ENCODE measurements at places on chromosomes 7 and 10.
A peak's percentile ranks its signal among the peaks of the same experiment; 100 is the strongest.

GRCh38 chr7:36021367-36021766, 131.7 kb upstream of the EEPD1 start:
- peak; percentile 15 for DNase-seq

GRCh38 chr10:131094527-131095312, 216.8 kb downstream of the TCERG1L start:
- no peak for DNase-seq

- no peak for DNase-seq
Measured at GRCh38 chr7:134690614-134691504, 44.2 kb downstream of the BPGM start.

DNA sequence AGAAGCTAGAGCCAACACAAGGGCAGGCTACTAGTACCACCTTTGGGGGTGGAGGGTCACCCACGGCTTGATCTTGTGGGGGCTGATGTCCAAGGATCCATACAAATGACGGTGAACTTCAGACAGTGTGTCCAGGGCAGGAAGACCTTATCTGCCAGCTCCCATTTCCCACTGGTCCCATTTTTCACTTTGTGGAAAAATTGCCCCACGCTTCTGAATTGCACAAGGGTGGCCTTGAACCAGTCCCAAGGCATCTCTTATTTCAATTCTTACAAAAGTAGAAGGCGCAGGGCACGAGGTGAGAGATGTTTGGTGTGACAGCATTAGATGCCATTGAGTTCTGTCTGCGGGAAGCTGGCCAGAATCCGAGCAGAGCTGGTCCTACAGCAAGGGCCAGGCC, 252.7 kb upstream of the CELF2 start:
- DNase-seq, result no peak

DNA sequence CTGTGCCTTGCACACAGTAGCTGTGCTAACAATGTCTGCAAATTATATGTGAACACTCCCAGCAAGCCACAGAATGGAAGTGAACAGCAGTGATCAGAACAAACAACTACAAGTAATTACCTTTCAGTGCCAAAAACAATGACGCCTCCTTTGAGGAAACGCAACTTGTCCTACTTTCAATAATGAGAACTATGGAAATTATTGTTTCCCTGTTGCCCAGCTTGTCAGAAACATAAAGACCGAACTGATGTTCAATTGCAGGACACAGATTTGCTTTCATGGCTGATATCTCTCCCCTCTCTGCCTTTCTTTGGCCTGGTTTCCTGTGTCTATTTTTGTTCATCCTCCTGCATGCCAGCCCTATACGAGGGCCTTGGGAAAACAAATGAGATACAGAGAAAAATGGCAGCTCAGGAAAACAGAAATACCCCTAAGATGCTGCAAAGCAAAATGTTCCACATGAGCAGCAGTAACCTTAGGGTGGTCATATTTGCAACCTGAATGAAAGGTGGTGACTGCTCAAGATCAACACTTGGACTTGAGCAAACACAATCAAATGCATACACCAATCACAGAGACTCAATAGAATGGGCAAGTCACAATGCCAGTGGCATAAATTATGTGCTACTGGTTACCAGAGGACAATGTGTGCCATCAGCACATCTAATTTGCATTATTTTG, 26.8 kb downstream of the COBL start:
- DNase-seq, result no peak

DNA sequence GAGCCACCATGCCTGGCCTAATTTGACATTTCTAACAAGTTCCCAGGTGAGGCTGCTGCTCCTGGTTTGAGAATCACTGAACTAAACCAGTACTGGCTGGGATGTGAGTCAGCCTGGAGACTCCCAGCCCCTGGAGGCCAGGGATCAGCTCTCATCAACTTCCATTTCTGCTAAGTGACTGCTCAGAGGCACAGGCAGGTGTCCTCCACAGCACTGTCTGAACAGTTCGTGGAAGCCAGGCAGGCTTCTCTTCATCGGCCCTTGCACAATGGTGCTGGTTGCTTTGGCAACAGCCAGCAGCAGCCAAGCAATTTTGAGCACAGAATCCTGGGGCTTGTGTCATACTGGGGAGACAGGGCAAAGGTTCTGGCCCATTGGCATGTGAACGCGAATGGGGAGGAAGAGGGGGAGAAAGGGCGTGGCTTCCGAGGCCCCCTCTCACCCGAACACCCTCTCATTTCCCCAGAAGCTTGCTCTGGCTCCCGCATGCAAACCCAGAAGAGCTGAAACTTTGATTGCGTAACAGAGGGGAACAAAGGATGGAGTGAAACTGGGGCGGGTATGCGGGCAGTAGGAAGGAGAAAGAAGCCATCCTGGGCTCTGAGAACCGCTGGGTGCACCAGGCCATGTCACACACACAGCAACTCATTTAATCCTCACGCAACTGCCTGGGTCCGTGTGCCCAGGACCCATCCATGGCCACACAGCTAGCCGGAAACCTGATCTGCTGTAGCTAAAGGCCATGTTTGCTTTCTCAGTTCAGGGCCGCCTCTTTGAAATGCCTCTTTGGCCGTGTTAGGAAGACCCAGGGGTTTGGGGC, 9.0 kb upstream of the POR start:
- no peak for DNase-seq

DNA sequence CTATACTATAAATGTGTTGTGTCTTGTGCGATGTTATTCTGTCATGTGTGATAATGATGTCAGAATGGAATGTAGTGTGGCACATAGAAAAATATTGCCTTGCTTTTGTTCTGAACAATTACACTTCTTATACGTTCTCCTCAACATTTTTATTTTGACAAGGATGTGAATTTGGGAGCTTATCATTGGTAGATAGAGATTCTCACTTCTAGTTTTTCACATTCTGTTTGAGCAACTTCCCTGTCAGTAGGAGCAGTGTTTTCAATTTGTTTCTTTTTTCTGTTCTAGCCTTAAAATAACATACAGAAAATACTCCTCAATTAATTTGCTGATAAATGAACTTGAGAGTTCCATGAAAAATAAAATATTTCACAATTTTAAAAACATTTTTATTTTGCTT, 17.6 kb downstream of the SUN3 start:
- no peak for DNase-seq

DNA sequence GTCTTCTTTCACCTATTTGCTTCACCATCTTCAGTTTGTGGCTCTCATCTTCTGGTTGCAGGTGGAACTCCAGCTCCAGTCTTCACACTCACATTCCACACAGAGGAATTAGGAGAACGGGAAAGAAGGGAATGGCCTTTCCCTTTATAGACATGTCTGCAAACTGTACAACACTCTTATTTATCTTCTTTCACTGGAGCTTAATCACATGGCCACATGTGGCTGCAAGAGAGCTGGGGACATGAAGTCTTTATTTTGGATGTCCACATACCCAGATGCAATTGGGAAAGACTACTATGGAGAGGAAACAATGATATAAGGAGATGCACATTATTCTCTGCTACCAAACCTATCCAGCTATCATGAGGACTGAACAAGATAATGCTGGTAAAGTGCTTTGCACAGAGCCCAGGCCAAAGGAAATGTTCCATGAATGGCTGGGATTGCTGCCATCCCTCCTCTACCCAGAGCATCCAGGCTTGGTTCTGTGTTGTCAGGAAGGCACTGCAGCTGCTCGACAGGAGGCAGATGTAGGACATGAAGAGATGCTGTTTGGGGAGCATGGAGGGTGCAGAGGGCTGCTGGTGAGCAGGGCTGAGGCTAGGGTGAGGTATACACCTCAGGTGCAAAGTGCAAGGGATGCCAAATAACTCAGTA, 183.8 kb upstream of the TBX20 start:
- no peak for DNase-seq

DNA sequence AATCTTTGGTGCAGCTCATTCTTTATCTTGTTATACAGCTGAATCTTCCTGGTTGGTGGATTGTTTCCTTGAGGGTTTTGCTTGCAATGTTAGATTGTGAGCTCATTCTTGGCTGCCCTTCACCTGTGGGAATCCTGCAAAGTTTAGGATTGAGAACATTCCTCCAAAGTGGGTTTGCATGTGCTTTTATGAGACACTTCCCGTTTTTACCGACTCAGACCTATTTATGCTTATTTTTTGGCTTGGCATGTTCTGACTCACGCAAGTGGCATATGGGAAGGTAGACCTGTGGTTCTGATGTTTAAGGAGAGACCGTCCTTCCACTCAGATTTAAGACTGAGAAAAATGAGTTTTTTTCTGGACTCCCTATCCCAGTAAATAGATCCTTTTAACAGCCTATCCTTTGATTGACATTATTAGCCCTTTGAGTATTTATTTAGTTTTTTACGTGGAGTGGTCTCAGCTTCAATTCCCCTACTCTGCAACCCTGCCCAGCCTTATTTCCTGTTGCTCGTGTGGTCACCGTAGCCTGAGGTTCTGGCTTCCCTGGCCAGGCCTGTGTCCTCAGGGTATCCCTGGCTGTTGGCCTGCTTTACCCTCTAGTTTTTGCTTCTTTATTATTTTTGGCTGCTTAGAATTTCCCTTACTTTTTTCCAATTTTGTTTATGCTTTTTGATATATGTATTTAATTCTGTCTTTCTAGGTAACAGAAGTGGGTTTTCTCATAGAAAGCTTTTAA, 13.4 kb upstream of the PRF1 start:
- no peak for DNase-seq

DNA sequence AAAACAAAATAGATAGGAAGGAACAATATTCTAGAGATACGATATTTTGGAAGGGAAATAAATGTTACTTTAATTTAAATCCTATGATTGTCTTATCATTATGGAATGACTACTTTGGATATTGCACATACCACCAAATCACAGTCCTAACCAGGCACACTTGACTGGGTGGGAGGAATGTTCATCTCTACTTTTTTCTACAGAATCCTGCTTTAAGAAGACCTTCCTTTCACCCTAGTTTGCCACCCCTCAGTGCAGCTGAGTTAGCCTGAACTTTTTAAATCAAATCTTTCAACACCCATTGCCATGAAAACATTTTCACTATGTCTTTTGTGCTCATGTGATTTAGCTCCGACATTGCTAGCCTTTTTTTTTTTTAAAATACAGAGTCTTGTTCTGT, 38.1 kb downstream of the RELN start:
- no peak for DNase-seq

- DNase-seq, result no peak
Measured at GRCh38 chr7:5350600-5351385, 68.0 kb downstream of the SLC29A4 start.

DNA sequence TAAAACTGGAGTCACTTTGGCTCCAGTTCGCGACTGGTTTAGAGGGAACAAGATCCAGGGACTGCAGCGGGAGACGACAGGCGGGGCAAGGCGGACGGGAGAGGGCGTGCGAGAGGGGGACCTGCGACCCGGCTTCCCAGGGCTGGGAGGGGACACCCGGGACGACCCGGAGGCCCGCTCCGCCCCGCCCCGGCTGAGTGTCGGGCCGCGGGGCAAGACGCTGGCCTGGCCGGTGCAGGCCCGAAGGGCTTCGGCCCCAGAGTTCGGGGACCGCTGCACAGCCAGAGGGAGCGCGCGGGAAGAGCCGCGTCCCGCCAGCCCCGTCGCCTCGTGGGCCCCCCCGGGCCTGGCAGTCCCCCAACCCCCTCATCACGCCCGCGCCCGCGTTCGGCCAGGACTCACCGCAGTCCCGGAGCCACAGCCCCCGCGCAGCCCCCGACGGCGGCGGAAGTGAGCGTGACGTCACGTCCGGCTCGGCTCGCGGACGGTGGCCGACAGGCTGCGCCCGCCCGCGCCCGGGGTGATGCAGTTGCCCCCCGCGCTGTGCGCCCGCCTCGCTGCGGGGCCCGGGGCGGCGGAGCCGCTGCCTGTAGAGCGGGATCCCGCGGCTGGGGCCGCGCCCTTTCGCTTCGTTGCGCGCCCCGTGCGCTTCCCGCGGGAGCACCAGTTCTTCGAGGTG, at the start of the genes TUBGCP2 and ZNF511:
Gene TUBGCP2 (minus strand): TSS at position 452 of the 679 bp plus-strand sequence. CDS start 5,931 bp downstream, outside the sequence.
Gene ZNF511 (plus strand): TSS at position 494 of the 679 bp plus-strand sequence. CDS start 30 bp downstream, at position 524.
- DNase-seq, result peak; percentile 86

DNA sequence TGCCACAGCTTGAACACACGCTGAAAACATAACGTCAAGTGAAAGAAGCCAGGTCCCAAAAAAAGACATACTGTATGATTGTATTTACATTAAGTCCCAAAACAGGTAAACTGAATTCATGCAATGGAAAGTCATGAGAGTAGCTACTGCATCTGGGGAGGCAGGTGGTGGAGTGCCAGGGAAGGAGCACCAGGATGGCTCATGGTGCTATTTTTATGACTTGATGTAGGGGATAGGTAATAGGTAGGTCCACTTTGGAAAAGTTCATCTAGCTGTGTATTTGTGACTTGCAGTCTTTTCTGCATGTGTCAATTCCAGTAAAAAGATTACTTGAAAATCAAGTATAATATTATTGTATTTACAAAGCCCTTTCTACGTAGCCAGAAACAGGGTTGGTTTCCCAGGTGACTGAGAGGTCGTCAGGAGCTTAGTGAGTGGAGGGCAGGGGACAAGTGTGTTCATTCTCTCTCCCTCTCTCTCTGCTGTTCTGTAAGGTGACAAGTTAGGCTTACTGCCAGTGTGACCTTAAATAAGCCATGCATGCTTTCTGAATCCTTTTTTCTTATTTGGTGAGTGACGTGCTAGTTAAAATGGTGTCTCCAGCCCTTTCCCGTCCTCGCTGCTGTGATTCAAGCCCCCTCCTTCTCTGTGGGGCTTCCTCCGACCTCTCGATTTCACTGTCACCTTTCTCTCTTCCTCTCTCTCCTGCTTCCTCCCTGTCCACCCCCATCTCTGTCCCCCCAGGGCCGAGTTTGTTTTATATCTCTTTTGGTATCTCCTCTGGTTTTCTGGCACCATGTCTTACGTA, 9.4 kb upstream of the PRKCQ start:
- DNase-seq, result no peak

DNA sequence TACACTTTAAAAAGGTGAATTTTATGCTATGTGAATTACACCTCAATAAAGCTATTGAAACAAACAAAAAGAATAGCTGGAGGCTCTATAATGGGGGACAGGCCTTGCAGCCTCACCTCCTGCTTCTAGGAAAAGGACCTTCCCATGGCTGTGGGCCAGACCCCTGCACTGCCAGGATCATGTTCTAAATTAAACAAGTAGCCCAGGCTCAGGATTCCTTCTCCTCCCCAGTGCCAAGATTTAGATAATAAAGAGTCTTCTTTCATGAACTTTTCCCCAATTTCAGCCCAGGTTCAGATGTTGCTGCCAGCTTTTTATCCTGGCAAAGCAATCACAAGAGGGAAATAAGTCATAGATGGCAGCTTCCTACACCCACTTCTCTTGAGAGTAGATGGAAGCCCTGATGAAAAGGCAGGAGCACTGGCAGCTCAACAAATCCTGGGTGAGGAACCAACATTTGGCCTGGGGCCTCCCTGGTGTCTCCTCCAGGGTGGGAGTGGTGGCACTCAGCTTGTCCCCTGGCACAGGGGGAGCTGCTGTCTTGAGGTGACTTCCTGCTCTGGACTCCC, 22.2 kb upstream of the CAMK2B start:
- DNase-seq, result no peak

- DNase-seq, result no peak
Measured at GRCh38 chr10:112615269-112615668, 168.3 kb downstream of the VTI1A start.

DNA sequence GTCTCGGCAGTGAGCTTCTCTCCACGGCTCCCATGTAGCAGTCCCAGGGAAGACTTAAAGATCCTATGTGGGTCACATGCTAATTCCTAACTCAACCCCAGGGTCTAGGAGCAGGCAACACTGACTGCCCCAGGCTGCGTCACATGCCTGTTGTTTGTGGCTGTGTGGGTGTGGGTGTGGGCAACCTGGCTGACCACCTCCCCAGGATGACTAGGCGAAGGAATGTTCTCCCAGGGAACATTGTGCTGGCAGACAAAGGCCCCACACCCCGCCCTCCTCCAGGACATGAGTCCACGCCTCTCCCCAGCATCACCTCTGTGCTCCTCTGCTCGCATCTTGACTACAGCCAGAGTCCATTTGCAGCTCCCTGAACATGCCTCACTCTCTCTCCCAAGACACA, 30.3 kb downstream of the SLC29A3 start:
- DNase-seq, result no peak

- DNase-seq, result no peak
Measured at GRCh38 chr7:54811041-54811845, 52.2 kb upstream of the SEC61G start.

Data from CD4-positive, alpha-beta T cell treated with Interleukin-6 for 4 hours (primary cell).